Keratinocyte (primary cell): ENCODE measurements at places on chromosomes 7 and 10.

DNA sequence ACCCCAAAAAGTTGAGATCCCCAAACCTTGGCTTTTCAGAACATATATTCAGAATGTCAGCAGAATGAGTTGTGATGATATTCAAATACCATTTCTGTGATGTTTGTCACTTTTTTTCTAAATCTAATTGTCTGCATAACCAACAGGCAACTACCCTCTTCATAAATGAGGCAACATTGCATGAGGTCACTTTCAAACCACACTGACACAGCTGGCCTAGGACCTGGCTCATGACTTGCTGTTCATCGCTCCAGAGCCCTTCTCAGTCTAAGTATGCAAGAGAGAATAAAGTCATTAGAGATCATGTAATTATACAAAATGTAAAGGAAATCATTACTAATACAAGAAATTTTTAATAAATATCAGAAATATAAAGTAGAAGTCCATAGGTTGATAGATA is 681.9 kb downstream of the GRM8 start:
- no peak for DNase-seq

DNA sequence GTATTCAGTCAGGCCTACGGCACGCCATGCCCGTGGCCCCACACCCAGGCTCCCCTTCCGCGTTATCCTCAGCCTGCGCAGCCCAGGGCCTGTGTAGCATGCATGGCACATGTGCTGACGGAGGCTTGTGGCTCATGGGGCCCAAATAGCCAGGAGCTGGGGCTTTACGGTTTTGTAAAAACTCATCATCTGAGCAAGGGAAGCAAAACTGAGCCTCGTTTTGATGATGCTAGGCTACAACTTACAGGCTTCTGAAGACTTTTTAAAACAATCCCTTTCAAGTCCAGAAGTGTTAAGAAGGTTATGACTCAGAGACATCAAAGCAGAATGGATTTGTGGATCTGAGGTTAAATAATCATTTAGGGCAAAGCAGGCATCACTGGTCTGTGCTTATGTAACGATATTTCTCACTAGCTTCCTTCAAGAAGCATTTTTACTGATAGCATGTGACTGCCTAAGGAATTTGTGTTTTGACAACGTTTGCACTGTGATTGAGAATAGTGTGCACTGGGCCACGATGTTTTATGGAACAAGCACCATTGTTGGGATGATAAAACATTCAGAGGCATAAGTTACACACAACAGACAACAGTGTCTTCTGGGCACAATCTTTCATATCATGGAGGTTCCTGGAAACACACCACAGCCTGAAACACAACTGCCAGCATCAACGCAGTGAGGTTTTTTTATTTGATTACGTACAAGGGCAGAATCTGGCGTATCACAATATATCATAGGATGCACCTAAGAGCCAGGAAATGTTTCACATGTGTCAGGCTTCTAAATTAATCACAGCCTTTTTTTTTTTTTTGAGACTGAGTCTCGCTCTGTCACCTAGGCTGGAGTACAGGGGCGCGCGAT is 274.3 kb downstream of the CCDC3 start:
- no peak for DNase-seq

DNA sequence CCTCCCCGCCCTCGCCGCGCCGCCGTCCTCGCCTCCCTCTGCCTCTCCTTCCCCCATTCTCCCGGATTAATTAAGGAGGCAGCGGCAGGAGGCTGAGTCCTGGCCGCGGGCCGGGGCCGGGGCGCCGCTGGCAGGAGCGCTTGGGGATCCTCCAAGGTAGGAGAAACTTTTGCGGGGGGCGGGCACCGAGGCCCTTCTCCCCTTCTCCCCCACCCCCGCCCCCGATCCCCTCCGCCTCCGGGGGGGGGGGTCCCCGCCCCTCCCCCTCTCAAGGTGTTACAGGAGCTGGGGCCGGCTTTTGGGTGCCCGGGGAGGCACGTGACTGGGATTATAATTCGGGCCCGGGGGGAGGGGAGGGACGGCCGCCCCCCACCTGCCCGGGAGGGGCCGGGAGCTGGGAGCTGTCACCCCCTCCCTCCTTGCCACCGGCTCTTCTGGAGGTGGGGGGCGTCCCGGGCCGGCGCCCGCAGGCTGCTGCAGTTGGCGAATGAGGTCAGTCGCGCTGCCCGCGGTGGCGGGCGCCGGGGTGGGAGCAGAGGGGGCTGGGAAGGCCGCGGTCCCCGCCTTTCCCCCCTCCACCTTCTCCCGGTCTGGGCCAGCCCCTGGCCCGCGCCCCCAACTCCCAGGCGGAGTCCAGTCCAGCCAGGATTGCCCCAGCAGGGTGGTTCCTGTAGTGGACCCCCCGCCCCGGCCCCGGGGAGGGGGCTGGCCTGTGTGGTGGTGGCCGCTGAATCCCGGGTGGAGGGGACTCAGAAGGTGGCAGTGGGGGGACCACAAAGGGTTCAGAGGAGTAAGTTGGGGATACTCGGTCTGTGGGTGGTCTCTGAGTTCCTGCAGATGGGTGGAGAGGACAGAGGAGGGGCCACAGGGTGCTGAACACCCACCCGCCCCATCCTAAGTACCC is 567 bp downstream of the GTF2IRD1 start:
- DNase-seq = no peak

DNA sequence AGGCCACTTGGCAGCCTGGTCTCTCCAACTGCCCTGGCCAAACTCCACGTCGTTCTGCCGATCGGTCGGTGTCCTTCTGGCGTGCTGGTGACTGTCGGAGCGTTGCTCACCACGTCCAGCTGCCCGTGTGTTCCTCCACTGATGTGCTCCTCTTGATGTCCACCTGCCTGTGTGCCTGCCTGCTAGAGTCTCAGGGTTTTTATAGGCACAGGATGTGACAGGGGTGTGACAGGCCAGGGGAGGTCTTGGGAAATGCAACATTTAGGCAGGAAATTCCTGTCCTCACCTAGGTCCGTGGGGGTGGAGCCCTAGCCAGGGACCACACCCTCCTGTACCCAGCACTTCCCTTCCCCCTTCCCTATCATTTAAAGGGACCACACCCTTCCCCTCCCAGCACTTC is 25.2 kb upstream of the CFAP46 start:
- DNase-seq = no peak

DNA sequence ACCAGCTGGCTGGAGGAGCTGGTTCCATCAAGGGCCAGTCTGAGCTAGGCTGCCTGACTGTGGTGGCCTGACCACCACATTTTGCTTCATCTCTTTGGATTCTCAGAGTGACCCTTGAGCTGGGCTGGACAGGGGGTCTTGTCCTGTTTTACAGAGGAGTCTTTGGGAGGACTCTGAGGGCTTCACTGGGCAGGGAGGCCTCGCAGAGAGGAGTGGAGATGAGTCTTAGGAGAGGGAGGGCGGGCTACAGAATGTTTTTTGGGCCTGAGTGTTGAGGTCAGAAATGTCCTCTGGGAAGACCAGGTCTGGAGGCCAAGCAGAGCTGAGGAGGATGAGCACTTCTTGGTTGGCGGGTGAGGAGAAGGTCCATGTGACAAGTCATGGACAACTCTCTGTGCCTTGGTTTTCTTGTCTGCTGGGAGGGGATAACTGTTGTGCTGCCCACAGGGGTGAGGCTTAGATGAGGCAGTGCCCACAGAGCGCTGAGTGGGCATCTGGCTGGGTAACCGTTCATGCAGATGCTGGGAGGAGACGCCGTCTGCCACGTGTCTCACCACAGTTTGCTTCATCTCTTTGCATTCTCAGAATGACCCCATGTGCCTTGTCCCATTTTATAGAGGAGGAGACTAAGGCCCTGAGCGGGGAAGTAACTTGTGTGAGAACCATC is 9.4 kb downstream of the TSPAN15 start:
- DNase-seq = no peak

DNA sequence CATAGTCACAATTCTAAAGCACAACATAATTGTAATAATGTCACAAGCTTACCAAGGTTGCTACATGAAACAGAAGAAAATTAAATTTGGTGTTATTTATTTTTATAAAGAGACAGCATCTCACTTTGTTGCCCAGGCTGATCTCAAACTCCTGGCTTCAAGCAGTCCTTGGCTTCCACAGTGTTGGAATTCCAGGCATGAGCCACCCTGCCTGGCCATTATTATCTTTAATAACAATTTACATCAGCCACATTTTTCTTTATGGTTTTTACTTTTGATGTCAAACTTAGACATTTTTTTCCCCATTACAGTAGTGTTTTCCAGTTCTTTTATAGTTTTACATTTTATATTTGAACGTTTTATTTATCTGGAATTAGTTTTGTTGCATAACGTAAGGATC is 46.7 kb downstream of the BMPR1A start:
- DNase-seq = no peak

GRCh38 chr10:80207768-80208370 is 2.5 kb upstream of the ANXA11 start:
- DNase-seq = no peak

DNA sequence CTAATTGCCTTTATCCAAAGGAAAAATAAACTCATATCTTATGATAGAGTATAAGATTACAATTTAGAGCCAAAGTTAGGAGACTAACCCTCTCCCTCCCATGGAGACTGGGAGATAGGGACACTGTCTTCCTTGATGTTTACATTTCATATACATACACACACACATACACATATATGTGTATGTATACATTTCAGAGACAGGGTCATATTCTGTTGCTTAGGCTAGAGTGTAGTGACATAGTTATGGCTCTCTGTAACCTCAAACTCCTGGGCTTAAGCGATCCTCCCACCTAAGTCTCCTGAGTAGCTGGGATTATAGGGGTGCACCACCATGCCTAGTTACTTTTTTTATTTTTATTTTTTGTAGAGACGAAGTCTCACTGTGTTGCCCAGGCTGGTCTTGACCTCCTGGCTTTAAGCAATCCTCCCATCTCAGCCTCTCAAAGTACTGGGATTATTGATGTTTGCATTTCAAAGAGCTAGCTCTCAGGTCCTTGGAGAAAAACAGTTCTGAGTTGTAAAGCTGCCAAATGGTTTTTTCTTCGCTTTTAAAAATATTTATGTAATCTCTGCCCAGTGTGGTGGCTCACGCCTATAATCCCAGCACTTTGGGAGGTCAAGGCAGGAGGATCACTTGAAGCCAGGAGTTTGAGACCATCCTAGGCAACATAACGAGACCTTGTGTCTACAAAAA is 8.1 kb upstream of the REPIN1 start:
- no peak for DNase-seq

- no peak for DNase-seq
Measured at GRCh38 chr7:129110258-129110981, 34.1 kb upstream of the TSPAN33 start.

GRCh38 chr10:131700032-131700431 is 200.8 kb upstream of the PPP2R2D start:
- DNase-seq = no peak

DNA sequence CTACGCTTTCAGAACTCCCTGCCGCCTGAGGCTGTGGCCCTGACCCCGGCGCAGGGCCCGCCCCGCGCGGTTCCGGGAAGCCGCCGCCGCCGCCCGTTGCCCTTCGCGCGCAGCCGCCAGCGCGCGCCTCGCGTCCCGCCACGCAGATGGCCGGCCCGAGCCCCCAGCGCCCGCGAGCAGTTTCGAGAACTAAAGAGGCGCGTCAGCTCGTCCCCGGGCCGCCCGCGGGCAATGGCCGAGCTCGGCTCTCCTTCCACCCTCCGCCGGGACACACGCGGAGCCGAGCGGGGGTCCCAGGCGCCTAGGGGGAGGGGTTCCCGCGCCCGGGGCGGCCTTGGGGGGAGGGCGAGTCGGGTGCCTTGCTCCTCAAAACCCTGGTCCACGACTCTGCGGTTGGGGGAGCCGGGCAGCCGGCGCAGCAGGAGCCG is 1.8 kb downstream of the HNRNPF start:
- no peak for DNase-seq

GRCh38 chr7:139153832-139154231 is 44.3 kb upstream of the ZC3HAV1 start:
- DNase-seq = no peak

- no peak for DNase-seq
Measured at GRCh38 chr10:71995887-71996575, 31.8 kb downstream of the CHST3 start.
